Osteocyte (in vitro differentiated cells): ENCODE measurements at places on chromosomes 2 and 18.

GRCh38 chr18:42611134-42611533 lies 504.4 kb downstream of the RIT2 start:
- no peaks in the 10 kb centered on the region for H3K36me3 ChIP-seq
- DNase-seq, result no peak
- no peak overlapping the region for H3K4me3 ChIP-seq
- H3K27ac ChIP-seq, result no peak overlapping the region
- H3K27me3 ChIP-seq, result peaks cover 2% of the 10 kb centered on the region
- no peaks in the 10 kb centered on the region for H3K4me1 ChIP-seq

DNA sequence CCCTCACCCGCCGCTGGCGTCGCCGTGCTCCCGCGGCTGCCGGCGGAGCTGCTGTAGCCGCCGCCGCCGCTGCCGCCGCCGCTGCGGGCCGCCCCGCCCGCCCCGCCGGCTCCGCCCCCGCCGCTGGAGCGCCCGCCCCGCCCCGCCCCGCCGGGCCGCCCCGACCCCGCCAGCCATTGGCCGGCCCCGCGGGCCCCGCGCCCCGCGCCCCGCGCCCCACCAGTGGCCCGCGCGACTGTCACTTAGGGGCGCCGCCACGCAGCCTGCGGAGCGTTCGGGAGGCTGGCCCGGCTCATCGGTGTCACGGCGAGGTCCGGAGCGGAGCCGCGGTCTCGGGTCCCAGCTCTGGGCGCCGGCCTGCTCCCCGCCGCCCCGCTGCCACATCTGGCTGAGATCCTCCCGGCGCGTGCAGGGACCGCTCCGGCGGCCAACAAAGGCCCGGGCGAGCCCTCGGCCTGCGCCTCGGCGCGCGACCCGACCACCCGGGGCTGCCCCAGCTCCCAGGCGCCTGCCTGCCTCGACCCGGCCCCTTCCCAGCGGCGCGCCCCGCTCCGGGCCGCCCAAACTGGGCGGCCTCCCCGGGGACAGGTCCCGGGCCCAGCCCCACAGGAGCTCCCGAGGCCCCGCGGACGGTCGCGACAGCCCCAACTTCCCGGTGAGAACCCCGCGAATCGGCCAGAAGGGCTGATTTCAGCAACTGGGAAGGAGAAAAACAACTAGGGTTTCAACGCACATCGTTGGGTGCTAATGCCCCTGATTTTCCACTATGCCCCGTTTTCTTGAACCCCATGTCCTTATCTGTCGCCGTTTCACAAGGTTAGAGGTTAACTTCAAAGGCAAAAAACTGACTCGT lies at the start of gene MGAT4A:
Gene MGAT4A (minus strand): TSS at position 92 of the 853 bp plus-strand sequence. CDS start 4,800 bp downstream, outside the sequence.
- peak within 1 kb of the TSS; percentile 63 for H3K4me3 ChIP-seq
- no peak for DNase-seq
- peaks cover 4% of the 10 kb centered on the region for H3K4me1 ChIP-seq

DNA sequence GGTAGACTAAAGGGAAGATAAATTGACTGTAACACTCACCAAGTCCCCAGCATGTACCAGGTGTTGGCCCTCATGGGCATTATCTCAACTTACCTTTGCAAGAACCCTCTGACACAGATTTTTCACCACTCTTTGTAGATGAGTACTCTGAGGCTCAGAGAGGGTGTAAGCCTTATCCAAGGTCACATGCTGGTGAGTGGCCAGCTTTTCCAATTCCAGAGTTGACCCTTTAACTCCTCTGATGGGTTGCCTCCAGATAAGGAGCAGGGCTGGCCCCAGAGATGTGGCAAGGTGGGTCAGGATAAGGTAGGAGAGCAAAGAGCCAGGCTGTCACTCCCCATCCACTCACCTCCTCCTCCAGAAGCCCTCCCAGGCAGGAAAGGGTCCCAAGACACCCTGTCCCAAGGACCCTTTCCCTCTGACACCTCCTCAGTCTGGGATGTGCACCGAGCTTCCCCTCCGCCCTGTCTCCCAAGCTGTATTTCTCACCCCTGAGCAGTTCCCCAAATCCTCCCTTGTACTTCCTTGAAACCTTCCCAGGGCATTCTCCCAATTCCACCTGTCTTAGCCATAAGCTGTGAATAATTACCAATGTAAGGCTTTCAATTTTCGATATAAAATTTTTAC lies 165.9 kb downstream of the ZFP36L2 start:
- H3K27me3 ChIP-seq, result no peaks in the 10 kb centered on the region
- H3K4me3 ChIP-seq, result no peak overlapping the region
- no peak overlapping the region for H3K27ac ChIP-seq

DNA sequence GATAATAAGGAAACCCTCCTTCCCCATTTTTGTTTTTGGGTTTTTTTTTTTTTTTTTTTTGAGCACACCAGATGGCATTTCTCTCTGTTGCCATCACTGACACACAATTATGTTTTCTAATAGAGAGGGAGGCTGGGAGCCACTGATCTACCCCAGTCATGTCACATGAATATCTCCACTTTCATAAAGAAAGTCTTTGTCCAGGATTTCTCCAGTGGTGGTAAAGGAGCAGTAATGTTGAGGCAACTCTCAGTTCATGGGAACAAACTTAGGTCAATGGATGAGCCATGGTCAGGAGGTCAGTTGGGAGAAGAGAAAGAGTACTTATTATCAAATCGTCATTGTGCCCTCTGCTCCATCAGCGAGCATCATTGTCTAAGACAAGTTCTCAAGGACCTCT lies 603.7 kb downstream of the ARHGAP15 start:
- DNase-seq, result no peak
- H3K4me1 ChIP-seq, result no peaks in the 10 kb centered on the region
- no peaks in the 10 kb centered on the region for H3K36me3 ChIP-seq
- no peak overlapping the region for H3K27ac ChIP-seq
- H3K27me3 ChIP-seq, result no peaks in the 10 kb centered on the region
- H3K4me3 ChIP-seq, result no peak overlapping the region

DNA sequence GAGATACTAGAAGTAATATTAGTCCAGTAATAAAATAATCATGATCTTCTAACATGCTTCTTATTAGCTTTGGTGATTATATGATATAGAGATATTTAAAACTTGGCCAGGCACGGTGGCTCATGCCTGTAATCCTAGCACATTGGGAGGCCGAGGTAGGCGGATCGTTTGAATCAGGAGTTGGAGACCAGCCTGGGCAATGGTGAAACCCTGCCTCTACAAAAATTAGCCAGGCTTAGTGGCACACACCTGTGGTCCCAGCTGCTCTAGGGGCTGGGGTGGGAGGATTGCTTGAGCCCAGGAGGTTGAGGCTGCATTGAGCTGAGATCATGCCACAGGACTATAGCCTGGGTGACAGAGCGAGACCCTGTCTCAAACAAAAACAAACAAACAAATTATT lies 87.0 kb downstream of the WDR7 start:
- H3K27ac ChIP-seq, result no peak overlapping the region
- DNase-seq, result no peak
- H3K27me3 ChIP-seq, result no peaks in the 10 kb centered on the region
- no peak overlapping the region for H3K4me3 ChIP-seq
- no peaks in the 10 kb centered on the region for H3K4me1 ChIP-seq
- H3K36me3 ChIP-seq, result peaks cover 23% of the 10 kb centered on the region

DNA sequence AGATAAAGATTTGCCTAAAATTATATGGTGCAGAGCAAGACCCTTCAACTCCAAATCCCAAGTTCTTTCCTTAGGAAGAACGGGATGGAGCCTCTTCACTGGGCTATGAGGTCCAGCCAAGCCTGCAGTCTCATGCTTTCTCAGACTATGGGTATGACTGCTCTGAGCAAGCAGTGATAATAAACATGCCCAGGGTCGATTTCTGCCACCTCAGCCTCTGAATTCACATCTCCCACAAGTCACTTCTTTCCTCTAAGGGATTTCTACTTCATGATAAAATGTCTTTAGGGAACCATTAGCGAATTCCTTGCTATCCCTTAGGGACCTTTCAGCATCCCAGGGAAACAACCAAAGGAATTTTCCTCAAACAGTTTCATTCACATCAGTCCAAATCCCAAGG lies 94.8 kb downstream of the GFPT1 start:
- H3K4me3 ChIP-seq, result no peak overlapping the region
- H3K36me3 ChIP-seq, result no peaks in the 10 kb centered on the region
- H3K4me1 ChIP-seq, result no peaks in the 10 kb centered on the region
- no peak for DNase-seq

- DNase-seq, result no peak
- no peak overlapping the region for H3K4me3 ChIP-seq
- H3K27me3 ChIP-seq, result no peaks in the 10 kb centered on the region
- no peak overlapping the region for H3K27ac ChIP-seq
Measured at GRCh38 chr2:18926631-18927524, 337.5 kb upstream of the NT5C1B start.

DNA sequence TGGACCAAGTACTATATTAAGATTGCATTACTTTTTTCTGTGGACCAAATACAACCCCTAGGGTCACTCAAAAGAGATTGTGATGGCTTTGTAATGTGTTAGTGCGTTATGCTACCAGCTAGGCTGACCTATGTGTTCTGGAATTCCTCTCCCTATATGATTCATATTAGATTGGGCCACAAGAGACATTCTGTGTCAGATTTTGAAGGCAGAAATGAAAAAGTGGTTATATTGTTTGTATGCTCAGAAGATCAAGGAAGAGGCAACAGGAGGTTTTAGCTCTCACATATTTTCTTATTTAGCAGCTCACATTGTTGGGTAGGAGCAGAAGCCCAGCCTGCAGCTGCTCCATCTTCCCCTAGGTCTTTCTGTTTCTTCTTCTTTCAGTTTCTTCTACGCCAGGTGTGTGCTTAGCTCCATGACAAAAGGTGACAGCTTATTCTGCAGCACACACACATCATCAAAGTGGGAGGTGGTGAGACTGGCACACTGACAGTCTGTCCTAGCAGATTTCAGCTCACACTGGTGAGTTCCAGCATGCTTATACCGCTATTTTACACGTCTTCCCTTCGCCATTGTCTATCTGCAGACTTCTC lies 156.8 kb upstream of the UBE2E3 start:
- no peaks in the 10 kb centered on the region for H3K27me3 ChIP-seq
- H3K4me3 ChIP-seq, result no peak overlapping the region
- H3K36me3 ChIP-seq, result no peaks in the 10 kb centered on the region
- peaks cover 8% of the 10 kb centered on the region for H3K4me1 ChIP-seq
- no peak for DNase-seq
- H3K27ac ChIP-seq, result no peak overlapping the region
